Dorsolateral prefrontal cortex (tissue), 122 donors: ENCODE measurements at places on chromosomes 16 and 17. TPM values are rescaled to one million over a fixed set of nuclear protein-coding genes. Genes with fewer than 3 reads are reported as not detected.

- no peak for DNase-seq
These were observed 1.4 kb upstream of the TTLL6 start for GRCh38 chr17:48818361-48818841.

Gene MYO15A
- total RNA-seq = 16.9 TPM

- no peak for DNase-seq
These were observed 34.7 kb upstream of the ENPP7 start for GRCh38 chr17:79695797-79696609.

- DNase-seq = no peak
These were observed 7.5 kb downstream of the HEXIM2 start for GRCh38 chr17:45168991-45169752.

Gene CCDC144A
- total RNA-seq = 45.1 TPM

DNA sequence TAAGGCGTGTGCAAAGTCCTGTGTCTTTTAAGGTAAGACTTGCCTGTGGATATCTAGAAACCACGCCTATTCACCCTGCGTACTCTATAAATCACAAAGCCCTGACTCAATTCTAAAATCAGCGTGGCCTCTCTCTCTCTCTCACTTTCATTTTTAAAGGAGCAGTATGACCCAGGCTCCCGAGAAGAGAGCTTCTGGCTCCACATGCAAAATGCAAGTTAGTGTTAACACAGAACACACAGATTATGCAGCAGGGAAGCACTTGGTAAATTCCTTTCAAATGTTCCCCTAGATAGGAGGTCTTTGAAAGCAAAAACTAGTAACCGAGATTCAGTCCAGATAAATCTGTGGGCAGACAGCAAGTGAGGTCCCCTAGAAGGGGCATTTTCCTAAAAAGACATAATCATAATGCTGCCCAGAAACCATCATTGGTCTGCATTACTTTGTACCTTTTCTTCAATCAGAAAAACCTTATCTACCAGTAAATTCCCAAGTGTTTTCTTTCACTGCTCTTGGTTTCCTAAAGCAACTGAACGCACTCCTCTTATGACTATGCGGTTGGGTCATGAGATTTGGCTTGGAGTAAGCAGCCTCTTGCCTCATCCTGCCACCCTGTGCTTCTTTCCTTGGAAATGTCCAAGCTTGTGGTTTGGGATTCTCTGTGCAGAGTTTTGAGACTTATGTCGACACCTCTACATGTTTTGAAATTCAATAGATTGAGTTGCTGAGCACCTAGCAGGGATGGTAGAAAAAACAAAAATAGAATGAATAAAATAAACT is 31.7 kb upstream of the KCNJ2 start:
- no peak for DNase-seq

Gene FBXL19
- total RNA-seq = 49.8 TPM

- no peak for DNase-seq
These were observed 120.1 kb downstream of the CYLD start for GRCh38 chr16:50861970-50862411.

DNA sequence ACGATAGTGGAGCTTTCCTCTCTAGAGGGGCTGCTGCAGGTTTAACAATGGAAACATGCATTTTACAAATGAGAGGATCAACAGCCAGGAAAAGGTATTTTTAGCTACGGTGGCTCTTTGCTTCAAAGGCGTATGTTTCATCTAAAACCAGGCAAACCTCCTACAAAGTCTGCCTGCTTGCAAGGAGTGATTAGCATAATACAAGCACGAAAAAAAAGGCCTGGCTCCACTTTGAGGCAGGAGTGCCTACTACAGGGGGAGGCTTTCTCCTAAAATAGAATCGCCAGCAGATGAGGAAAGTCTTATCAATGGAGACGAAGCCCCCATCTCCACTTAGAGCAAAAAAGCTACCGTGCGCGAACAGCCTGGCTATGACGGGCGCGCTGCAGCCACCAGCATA is 27.1 kb upstream of the MTSS2 start:
- DNase-seq = no peak

Gene LRRC36
- total RNA-seq = 0.54 TPM

DNA sequence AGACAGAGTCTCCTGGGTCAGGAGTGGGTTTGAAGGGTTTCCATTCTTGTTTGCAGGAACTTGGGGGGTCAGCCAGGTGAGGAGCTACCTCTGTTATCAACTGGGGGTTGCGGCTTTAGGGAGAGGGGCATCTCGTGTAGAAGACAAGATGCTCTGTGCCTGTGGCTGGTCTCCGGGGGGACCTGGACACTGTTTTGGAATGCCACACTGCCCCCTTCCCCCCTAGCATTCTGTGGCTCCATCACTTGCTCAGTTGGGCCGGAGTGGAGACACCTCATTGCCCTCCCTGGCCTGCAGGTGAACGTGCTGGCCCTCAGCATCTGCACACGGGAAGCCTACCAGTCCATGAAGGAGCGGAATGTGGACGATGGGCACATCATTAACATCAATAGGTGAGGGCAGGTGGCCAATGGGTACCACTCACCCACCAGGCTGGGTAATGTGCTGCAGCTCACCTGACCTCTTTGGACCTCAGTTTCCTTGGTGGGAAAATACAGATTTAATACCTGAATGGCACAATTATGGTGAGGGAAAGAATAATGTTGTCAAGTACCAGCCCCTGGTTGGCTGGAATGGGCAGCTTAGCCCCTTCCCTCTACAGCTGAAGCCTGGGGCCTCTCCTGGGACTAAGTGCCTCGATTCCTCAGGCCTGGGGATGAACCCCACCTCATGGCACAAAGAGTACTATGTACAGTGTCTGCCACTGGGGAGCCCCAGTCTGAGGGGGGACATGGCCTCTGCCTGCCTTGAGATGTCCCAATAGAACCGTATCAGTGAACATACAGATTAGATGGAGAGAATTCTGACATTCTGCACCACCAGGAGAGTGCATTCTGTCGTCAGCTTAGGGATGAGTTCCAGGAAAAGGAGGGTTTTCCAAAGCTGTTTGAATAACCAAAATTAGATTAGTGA is 3.3 kb upstream of the MRM1 start:
- no peak for DNase-seq
